Glutamatergic neuron (in vitro differentiated cells): ENCODE measurements at places on chromosomes 6 and 20. TPM values are rescaled to one million over a fixed set of nuclear protein-coding genes. Genes with fewer than 3 reads are reported as not detected.

DNA sequence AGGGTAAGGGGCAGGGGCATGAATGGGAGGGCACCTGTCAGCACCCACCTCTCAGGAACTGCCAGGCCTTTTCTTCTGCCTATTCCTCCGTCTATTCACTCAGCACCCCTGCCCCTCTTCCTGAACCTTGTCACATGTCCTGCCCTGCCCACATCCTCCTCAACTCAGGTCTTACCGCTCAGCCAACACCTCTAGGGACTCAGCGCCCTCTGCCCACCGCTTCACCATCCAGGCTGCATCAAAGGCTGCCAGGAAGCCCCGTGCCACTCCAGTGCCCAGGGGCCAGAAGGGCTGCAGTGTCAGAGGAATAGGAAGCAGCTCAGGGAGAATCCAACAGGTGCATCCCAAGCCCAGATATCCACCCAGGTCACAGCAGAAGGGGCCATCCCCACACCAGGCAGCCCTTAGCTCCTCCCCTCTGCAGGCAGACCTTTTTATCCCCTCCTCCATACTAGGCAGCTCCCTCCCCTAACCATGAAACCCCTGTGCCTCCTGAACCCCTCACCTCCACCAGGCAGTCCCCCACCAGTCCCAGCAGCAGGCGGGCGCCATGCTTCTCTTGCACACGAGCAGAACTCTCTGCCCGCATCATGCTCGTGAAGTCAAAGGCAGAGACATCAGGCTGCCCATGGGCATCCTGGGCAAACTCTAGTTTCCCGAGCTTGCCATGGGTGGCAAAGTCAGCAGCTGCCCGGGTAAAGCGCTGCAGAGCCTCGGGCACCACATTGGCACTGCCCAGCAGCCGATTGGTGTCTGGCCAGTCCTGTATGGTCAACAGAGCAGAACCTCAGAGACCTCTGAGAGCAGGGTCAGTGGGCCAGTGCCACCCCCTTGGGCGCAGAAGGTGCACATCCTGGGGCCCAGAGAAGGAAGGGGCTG is 5.5 kb downstream of the MICAL1 start:
- no peak for DNase-seq

DNA sequence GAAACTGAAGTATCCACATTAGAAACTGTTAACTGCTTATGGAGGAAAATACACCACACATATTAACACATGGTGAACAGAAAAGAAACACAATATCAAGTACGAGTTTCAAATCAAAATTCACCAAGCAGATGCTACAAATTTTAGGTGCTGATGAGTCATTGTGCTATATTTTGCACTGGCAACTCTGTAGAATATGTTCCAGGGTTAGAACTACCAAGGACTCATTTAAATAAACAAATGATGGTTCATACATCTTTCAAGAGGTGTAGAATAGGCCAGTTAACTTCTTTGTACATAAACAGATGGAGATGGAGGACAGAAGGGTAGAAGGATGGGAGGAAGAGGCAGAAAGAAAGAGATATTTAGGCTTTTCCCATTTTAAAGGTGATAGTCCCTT is 184.9 kb downstream of the ARHGAP18 start:
- DNase-seq, result no peak

DNA sequence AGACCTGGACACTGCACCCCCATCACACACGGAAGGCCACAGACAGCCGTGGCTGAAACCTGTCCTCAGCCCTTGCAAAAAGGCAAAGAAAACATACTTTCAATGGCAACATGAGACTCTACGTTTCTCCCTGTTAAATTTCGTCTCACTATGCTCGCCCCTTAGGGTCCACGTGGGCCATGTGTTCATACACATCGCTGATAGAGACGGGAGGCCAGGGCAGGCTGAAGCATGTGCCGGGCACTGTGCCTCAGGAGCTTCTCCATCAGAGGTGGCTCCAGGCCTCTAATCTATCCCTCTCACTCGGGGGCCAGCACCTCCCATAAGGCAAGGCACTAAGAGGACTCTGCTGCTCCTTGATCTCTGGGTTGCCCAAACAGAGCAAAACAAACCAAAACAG is 17.5 kb downstream of the PXDC1 start:
- DNase-seq, result no peak

DNA sequence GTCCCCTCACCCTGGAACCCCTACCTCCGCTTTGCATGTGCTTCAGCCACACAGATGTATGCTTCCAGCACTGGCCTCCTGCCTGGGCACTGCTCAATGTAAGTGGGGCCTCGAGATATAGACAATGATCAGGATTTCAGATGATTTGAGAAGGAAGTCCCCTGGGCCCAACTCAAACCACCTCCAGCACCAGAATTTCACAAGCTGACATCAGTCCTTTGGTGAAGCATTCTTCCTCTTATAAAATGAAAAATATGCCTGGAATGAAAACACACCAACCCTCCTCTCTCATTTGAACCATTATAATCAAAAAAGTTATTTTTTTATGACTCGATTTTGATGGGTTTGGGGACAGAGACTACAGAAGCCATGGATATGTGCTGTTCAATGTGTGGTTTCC is 48.5 kb downstream of the BTBD3 start:
- DNase-seq, result no peak

- DNase-seq, result no peak
Measured at GRCh38 chr6:44404715-44405099, 17.2 kb downstream of the CDC5L start.

DNA sequence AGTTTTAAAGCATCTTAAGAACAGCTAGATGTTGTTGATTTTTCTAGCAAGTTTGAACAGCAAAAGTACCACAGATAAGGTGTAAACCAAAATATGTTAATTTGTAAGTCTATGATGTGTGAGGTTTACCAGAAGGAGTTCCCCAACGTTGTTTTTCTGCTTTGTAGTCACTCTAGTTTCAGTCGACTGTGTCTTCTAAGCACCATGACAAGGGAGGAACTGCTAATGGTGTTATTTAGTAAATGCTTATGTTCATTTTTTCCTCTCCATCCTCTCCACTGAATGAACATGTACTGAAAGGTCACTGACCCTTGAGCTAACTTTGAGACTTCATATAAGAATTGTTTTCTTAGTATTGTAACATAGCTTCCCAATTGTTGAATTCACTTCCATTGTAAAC is 3.0 kb downstream of the ENPP3 start:
- no peak for DNase-seq

GRCh38 chr20:55252521-55252920 is 752.8 kb downstream of the CBLN4 start:
- no peak for DNase-seq

DNA sequence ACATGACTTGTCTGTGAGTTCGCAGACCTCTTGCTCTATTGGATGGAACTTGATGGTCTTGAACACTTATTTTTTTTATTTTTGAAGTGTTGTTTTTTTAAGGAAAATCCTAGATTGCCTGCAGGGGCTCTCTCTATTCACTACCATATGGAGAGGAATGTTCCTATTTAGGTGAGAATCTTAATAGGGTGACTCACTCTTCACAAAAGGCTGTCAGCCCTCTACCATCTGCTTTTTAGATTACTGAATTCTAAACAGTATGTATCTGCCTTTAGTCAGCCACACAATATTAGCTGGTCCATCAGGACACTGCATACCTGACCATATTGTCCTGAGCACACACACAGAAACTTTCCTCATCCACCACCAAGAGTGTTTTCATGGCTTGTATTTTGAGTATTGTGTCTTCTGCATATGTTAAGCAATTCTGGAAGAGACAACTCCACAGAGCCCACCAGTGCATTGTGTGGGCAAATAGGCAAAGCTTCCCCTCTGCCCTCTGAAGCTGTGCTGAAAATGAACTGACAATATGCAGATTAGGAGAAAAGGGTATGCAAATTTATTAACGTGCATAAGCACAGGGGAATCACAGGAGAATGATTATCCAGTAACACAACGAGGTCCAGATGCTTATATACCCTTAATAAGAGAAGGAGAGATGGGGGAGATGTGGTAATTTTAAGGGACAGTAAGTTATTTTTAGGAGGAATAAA is 6.6 kb upstream of the BTBD9 start:
- no peak for DNase-seq

DNA sequence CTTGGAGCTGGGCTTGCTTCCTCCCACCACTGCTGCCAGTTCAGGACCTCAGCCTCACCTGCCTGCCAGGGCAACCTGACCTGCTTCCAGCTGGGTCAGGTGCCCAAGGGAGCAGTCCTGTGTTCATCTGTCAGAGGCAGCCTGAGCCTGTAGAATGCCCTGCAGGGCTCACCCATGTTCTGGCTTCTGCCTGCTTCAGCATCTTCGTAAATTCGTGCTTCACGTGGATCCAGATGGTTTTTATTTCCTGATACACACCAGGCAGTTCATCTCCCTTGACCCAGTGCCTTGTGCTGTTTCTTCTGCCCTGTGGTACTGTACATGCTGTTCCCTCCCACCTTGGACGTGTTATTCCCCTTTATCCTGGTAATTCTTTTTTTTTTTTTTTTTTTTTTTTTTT is 50.2 kb downstream of the ARID1B start:
- DNase-seq, result no peak

Gene ZFAND3
- total RNA-seq, result 115 TPM

Gene SLC22A3
- total RNA-seq, result not detected

Gene PROCR
- 0.32 TPM for total RNA-seq

Gene CENPW
- 13.0 TPM for total RNA-seq
